ENCODE measurements at places on chromosomes 4 and X. TPM values are rescaled to one million over a fixed set of nuclear protein-coding genes. Genes with fewer than 3 reads are reported as not detected.

The FAM47A gene
- total RNA-seq, result not detected

The SORCS2 gene
- total RNA-seq, result 0.19 TPM

The CXCL8 gene
- 991 TPM for total RNA-seq

The ATP1B4 gene
- not detected for total RNA-seq

Data from regular cardiac myocyte (primary cell).